ENCODE measurements at places on chromosomes 13 and 19.
A peak's percentile ranks its signal among the peaks of the same experiment; 100 is the strongest.

DNA sequence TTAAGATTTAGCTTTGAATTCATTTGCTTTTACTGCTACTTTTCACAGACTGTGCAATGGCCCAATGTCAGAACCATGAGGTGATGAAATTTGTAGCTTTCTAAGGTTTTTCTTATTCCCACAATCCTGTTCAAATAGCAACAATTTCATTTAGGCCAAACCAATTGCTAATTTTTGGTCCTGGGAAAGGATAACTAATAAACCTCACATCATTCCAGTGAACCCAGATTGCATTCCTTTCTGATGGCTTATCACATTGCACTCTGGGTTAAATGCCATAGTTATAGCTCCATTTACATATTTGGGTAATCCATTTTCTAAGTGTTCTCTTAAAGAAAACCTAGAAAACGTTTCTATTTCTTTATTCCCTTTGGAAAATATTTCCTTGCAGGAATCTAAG lies 22.9 kb upstream of the POMP start:
- DNase-seq, result no peak
- peaks cover 3% of the 10 kb centered on the region for H3K4me1 ChIP-seq
- H3K27me3 ChIP-seq, result peaks cover 7% of the 10 kb centered on the region
- no peaks in the 10 kb centered on the region for H3K36me3 ChIP-seq
- H3K4me3 ChIP-seq, result no peak overlapping the region

DNA sequence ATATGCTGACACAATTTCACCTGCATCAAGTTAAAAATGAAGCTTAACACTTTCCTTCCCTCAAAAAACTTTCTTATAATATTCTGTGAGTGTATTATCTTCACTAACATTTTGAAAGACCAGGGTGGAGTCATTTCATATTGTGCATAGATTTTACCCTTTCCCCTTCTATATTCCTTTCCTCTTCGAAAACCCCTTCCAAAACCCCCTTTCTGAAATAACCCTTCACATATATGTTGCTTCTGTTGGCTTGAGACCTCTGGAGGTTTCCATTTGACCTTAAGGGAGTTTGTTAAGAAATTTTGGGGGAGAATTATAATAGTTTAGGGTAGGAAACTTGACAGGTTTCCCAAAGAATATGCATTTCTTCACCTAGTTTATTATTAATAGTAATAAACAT lies 489.6 kb upstream of the MIR17HG start:
- no peak overlapping the region for H3K4me3 ChIP-seq
- DNase-seq, result no peak
- H3K36me3 ChIP-seq, result no peaks in the 10 kb centered on the region

- no peak overlapping the region for H3K4me3 ChIP-seq
- no peak overlapping the region for H3K27ac ChIP-seq
- H3K4me1 ChIP-seq, result peaks cover 17% of the 10 kb centered on the region
- no peak for DNase-seq
- no peaks in the 10 kb centered on the region for H3K36me3 ChIP-seq
Observed at GRCh38 chr19:31784671-31785101, 435.4 kb upstream of the TSHZ3 start.

GRCh38 chr19:11373166-11373884 lies 1.1 kb upstream of the SWSAP1 start:
- no peaks in the 10 kb centered on the region for H3K36me3 ChIP-seq
- no peak overlapping the region for H3K4me3 ChIP-seq
- peaks cover 12% of the 10 kb centered on the region for H3K4me1 ChIP-seq
- no peaks in the 10 kb centered on the region for H3K27me3 ChIP-seq
- DNase-seq, result peak; percentile 65

DNA sequence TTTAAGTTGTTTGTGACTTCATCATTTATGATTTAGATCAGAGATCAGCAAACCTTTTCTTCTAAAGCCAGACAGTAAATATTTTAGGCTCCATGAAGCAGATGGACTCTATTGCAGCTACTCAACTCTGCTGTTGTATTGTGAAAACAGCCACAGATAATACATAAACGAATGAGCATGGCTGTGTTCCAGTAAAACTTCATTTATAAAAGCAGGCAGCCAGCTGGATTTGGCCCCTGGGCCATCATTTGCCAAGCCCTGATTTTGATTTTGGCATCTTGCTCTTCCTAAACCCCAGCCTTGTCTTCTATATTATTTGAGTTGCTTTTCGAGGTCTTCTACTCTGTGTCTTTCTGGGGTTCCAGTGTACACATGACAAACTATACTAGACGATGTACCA lies 41.3 kb downstream of the RNASEH2B start:
- peaks cover 3% of the 10 kb centered on the region for H3K36me3 ChIP-seq
- no peak overlapping the region for H3K27ac ChIP-seq
- no peak overlapping the region for H3K4me3 ChIP-seq
- H3K4me1 ChIP-seq, result peaks cover 8% of the 10 kb centered on the region

- H3K27ac ChIP-seq, result no peak overlapping the region
- DNase-seq, result no peak
- no peaks in the 10 kb centered on the region for H3K27me3 ChIP-seq
- H3K4me1 ChIP-seq, result peaks cover 15% of the 10 kb centered on the region
Observed at GRCh38 chr13:37486171-37486681, 112.3 kb downstream of the POSTN start.

- H3K27ac ChIP-seq, result no peak overlapping the region
- no peaks in the 10 kb centered on the region for H3K36me3 ChIP-seq
- H3K4me1 ChIP-seq, result no peaks in the 10 kb centered on the region
- no peak overlapping the region for H3K4me3 ChIP-seq
- H3K27me3 ChIP-seq, result no peaks in the 10 kb centered on the region
Observed at GRCh38 chr13:99636728-99637353, 135.6 kb downstream of the TM9SF2 start.

DNA sequence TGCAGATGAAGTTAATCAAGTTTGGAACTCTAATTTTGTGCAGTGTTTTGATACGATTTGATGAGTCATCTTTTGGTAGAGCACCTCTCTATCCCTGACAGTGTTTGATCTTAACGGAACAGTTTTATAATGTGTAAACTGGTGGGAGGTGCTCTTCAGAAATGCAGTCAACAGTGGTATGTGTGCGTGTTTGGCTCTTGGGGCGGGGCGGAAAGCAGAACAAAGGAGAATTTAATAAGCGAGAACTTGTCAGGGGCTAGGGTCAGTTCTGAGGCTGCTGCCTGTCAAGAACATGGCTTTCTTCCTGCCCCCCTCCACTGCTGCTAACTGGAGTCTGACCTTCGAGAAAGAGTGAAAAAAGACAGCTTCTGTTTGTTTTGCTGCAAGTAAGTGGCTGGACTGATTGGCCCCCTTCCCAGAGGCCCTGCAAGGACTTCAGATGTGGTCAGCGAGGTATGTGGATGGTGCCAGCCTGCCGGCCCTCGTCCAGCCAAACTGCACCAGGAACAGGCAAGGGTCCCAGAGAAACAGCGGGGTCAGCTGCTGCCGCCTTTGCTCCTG lies 40.8 kb downstream of the BBC3 start:
- peaks cover 49% of the 10 kb centered on the region for H3K4me1 ChIP-seq
- H3K4me3 ChIP-seq, result peak overlapping the region; percentile 8
- H3K36me3 ChIP-seq, result peaks cover 3% of the 10 kb centered on the region
- H3K27ac ChIP-seq, result peak overlapping the region; percentile 62
- no peaks in the 10 kb centered on the region for H3K27me3 ChIP-seq
- DNase-seq, result peak; percentile 12

DNA sequence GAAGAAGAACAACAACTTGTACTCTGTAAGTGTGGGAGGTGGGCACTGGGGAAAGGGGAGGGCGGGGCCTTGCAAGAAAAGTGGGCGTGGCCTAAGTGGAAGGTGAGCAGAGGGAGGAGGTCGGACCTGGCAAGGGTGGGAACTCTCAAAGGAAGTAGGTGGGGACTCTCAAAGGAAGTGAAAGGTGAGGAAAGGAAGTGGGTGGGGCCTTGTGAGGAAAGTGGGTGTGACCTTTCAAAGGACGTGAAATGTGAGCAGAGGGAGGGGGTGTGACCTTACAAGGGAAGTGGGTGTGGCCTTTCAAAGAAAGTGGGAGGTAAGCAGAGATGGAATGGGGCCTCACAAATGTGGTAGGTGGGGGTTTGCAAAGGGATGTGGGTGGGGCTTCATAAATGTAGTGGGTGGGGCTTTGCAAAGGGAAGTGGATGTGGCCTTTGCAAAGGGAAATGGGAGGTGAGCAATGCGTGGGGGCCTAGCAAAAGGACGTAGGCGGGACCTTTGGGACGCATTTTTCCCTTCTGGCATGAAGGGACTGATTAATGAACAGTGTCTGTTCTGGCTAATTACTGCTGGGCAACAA lies 25.9 kb downstream of the ACSBG2 start:
- H3K27me3 ChIP-seq, result peaks cover 1% of the 10 kb centered on the region
- H3K36me3 ChIP-seq, result peaks cover 5% of the 10 kb centered on the region
- H3K4me3 ChIP-seq, result no peak overlapping the region

DNA sequence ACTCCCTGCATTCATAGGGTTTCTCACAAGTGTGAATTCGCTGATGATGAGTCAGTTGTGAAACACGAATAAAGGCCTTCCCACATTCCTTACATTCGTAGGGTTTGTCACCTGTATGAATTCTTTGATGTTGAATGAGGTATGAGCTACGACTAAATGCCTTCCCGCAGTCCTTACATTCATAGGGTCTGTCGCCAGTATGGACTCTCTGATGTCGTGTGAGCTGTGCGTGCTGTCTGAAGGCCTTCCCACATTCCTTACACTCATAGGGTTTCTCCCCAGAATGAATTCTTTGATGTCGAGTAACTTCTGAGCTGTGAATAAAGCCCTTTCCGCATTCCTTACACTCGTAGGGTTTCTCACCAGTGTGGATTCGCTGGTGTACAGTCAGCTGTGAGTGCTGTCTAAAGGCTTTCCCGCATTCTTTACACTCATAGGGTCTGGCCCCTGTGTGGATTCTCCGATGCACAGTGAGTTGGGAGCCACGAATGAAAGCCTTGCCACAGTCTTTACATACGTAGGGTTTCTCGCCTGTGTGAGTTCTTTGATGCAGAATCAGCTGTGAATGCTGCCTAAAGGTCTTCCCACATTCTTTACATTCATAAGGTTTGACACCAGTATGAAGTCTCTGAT lies 30.5 kb upstream of the COX7A1 start:
- H3K27ac ChIP-seq, result peak overlapping the region; percentile 67
- no peak overlapping the region for H3K4me3 ChIP-seq
- no peak for DNase-seq
- H3K4me1 ChIP-seq, result no peaks in the 10 kb centered on the region
- H3K36me3 ChIP-seq, result no peaks in the 10 kb centered on the region

- peak overlapping the region; percentile 46 for H3K27ac ChIP-seq
- H3K36me3 ChIP-seq, result peaks cover 18% of the 10 kb centered on the region
- H3K4me3 ChIP-seq, result no peak overlapping the region
- DNase-seq, result no peak
- H3K27me3 ChIP-seq, result no peaks in the 10 kb centered on the region
- H3K4me1 ChIP-seq, result peaks cover 10% of the 10 kb centered on the region
Observed at GRCh38 chr19:15268192-15268927, 36.1 kb upstream of the EPHX3 start.

Measured in neural crest cell (in vitro differentiated cells).